GM23248 (cell line): ENCODE measurements at places on chromosomes 1 and 21. TPM values are rescaled to one million over a fixed set of nuclear protein-coding genes. Genes with fewer than 3 reads are reported as not detected.

The LCE1E gene
- not detected in 2 replicates for total RNA-seq

The NBPF26 gene
- 16.2 and 16.5 TPM in 2 replicates for total RNA-seq

The PDZK1 gene
- total RNA-seq = 0.63 and 0.97 TPM in 2 replicates

The LRRC39 gene
- not detected in 2 replicates for total RNA-seq

The POLR3GL gene
- total RNA-seq = 17.4 and 24.2 TPM in 2 replicates

The HCN3 gene
- total RNA-seq = 0.76 and 1.4 TPM in 2 replicates

The SMCP gene
- total RNA-seq = not detected in 2 replicates

The TMEM240 gene
- 1.1 and 3.3 TPM in 2 replicates for total RNA-seq

The GBP1 gene
- total RNA-seq = 25.2 and 42.5 TPM in 2 replicates

The CFHR3 gene
- total RNA-seq = not detected in 2 replicates

The REN gene
- not detected in 2 replicates for total RNA-seq

The TDRD5 gene
- not detected in 2 replicates for total RNA-seq

The GJB5 gene
- total RNA-seq = not detected in 2 replicates

The OPTC gene
- total RNA-seq = not detected in 2 replicates

The CFAP107 gene
- not detected in 2 replicates for total RNA-seq

The TAS1R1 gene
- total RNA-seq = not detected in 2 replicates

The PLD5 gene
- total RNA-seq = 1.5 TPM in 1 of 2 replicates, not detected in the other

The WLS gene
- 26.7 and 40.8 TPM in 2 replicates for total RNA-seq

The LCE1B gene
- total RNA-seq = not detected in 2 replicates

The SELP gene
- not detected in 2 replicates for total RNA-seq

The DNASE2B gene
- not detected in 2 replicates for total RNA-seq

The PPM1J gene
- 0.13 and 0.54 TPM in 2 replicates for total RNA-seq

The C1orf210 gene
- not detected in 2 replicates for total RNA-seq

The CNKSR1 gene
- 0.51 TPM in 1 of 2 replicates, not detected in the other for total RNA-seq
